ENCODE measurements at places on chromosomes 2 and 18.

- DNase-seq: no peak
Observed at GRCh38 chr2:54858021-54858681, 134.7 kb downstream of the EML6 start.

- DNase-seq: no peak
Observed at GRCh38 chr18:41064916-41065315, 890.1 kb upstream of the PIK3C3 start.

DNA sequence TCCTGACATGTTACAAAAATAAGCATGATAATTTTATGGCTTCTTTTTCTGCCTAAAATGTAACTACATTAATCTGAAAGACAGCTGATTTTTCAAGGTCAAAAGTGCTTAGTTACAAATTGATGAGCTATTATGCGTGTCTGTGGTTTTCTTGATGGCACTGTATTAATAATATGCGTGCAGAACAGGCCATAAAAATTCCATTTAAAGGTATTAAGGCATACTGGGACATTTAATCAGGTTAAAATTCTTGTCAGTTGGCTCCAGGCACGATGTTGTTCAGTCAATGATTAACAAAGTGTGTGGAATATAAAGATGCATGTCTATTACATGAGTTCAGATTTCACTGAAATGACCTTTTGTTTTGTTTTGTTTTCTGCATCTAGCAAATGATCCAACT is 420.1 kb upstream of the ZNF804A start:
- peak; percentile 73 for DNase-seq

- DNase-seq: no peak
Observed at GRCh38 chr2:121475811-121476571, 54.7 kb upstream of the RNU4ATAC start.

DNA sequence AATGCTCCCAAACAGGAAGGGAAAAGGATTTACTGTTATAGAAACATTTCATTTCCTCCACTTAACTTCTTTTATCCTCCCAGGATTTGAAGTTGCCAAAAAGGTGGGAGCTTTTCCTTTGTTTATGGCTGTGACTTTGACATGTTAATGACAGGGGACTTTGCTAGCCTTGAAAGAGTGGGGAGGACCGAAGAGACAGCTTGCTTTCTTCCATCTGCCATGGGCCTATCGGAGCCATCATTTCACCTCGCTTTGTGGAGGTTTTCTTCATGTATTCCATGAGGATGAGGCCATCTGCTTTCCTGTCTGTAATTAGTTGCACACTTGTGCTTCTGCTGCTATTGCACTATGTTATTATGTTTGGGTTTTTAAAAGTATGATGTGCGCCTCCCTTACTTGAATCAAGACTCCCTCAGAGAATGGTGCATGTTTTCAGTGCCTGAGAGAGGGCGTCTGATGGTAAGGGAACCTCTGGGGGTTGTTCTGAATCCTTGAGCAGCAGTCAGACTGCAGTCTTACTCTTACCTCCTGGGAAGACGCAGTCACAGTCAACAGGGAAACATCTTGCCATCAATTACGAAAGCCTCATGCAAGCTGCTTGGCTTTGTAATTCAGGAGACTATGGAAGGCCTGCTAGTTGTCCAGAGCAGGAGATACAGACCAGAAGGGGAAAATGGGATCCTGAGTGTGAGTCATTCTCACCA is 173.3 kb upstream of the MGAT5 start:
- no peak for DNase-seq

- DNase-seq: no peak
Observed at GRCh38 chr2:233031556-233032500, 644 bp upstream of the NEU2 start.

GRCh38 chr2:26179446-26179913 is 6.6 kb downstream of the GAREM2 start:
- DNase-seq: no peak

GRCh38 chr2:74021407-74021755 is 36.7 kb downstream of the TET3 start:
- no peak for DNase-seq

DNA sequence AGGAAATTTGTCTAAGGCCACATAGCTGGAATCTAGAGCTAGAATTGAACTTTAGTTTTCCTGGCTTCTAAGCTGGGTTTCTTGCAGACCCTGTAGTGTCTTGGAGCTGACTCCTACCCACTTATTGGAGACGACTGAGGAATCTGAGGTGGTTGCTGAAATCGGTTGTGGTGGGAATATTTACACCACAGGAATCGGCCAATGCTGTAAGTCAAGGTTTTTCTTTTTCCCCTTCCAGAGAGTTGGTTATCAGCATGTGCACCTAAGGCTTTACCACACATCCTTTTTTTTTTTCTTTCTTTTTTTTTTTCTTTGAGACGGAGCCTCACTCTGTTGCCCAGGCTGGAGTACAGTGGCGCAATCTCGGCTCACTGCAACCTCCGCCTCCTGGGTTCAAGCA is 9.4 kb downstream of the CABLES1 start:
- DNase-seq: no peak

- no peak for DNase-seq
Observed at GRCh38 chr18:41681138-41681880, 273.7 kb upstream of the PIK3C3 start.

- no peak for DNase-seq
Observed at GRCh38 chr2:207987025-207987716, 38.2 kb downstream of the PLEKHM3 start.

- no peak for DNase-seq
Observed at GRCh38 chr2:167388497-167388896, 500.2 kb downstream of the XIRP2 start.

- no peak for DNase-seq
Observed at GRCh38 chr2:186101616-186102015, 363.0 kb downstream of the FSIP2 start.

DNA sequence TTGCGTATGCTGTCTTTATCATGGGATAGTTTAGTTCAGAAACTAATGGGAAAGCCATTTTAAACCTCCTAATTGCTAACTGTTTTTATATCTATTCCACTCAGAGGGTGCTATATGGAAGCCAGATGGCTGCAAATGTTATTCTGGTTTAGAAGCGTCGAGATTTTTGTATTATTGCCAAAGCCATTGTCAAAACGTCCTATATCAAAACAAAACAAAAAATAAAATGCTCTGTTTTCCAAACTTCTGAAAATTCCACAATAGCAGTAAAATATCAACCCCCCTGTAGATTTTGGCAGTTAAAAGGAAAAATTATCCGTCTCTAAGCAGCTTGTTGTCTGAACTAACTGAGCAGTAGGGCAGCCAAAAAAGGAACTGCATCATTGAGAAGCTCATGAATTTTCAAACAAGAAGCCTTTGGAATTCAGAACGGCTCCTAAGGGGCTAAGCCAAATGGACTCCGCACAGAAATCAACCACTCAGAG is 195.4 kb upstream of the CWC22 start:
- DNase-seq: no peak

DNA sequence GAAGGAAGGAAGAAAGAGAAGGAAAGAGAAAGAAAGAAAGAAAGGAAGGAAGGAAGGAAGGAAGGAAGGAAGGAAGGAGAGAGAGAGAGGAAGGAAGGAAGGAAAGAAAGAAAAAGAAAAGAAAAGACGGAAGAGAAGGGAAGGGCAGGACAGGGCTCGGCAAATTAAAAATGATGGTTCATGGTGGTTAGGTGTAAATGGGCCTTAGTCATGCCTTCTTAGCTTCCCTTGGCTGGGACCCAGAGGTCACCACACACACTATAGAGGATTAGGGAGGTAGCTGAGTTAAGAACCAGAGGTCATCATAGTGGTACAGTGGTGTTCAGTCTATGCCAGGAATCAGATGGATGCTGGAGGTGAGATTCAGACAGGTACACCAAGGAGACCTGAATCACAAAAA is 9.3 kb upstream of the ATL2 start:
- peak; percentile 38 for DNase-seq

GRCh38 chr2:130346041-130346740 is 3.5 kb downstream of the IMP4 start:
- no peak for DNase-seq

DNA sequence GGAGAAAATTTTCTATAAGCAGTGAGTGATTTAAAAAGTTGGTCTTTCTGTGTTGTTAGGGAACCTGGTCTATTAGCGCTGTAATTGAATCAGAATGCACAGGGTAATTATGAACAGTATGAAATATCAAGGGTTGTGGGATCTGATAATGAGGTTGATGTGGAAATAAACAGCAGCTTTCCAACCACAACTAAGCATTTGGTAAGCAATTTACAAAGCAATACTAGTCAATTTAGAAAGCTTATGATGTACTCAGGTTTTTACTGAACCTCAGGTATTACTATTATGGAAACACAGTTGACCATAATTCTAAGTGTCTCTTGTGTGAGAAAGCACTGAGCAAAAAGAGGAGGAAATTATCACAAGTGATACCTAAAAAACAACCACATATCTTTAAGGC is 11.0 kb upstream of the SMCHD1 start:
- DNase-seq: no peak

- no peak for DNase-seq
Observed at GRCh38 chr18:46570666-46571065, 86.4 kb downstream of the LOXHD1 start.

- DNase-seq: no peak
Observed at GRCh38 chr18:39485696-39486095, 1920.1 kb upstream of the CELF4 start.

DNA sequence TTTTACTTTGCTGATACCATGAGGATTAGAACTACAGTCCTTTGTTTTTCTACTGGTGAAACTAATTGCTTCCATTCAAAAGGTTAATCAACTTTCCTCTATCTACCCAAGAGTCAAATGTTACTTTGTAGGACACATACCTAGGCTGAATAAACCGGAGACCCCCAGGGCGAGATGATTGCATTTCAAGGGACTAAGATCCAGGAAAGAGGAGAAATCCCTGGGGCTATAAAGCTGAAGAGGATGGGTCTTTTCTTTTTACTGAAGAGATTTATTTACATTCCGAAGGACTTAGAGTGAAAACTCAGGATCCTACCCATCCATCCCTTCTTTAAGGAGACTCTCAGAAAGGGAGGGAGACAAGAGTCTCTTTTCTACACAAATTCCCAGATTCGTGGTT is 331.9 kb downstream of the CDH19 start:
- DNase-seq: no peak

All from Caki2 (cell line).